ENCODE measurements at places on chromosomes 7 and 10.

- no peak for DNase-seq
Observed at GRCh38 chr10:31947144-31947926, 18.7 kb upstream of the ARHGAP12 start.

- DNase-seq: no peak
Observed at GRCh38 chr10:31025142-31025541, 6.5 kb downstream of the ZNF438 start.

- no peak for DNase-seq
Observed at GRCh38 chr10:108849688-108850087, 1073.6 kb downstream of the XPNPEP1 start.

GRCh38 chr7:155300641-155301452 is 3.2 kb downstream of the INSIG1 start:
- DNase-seq: no peak

- DNase-seq: no peak
Observed at GRCh38 chr7:19107356-19108146, 9.9 kb downstream of the TWIST1 start.

DNA sequence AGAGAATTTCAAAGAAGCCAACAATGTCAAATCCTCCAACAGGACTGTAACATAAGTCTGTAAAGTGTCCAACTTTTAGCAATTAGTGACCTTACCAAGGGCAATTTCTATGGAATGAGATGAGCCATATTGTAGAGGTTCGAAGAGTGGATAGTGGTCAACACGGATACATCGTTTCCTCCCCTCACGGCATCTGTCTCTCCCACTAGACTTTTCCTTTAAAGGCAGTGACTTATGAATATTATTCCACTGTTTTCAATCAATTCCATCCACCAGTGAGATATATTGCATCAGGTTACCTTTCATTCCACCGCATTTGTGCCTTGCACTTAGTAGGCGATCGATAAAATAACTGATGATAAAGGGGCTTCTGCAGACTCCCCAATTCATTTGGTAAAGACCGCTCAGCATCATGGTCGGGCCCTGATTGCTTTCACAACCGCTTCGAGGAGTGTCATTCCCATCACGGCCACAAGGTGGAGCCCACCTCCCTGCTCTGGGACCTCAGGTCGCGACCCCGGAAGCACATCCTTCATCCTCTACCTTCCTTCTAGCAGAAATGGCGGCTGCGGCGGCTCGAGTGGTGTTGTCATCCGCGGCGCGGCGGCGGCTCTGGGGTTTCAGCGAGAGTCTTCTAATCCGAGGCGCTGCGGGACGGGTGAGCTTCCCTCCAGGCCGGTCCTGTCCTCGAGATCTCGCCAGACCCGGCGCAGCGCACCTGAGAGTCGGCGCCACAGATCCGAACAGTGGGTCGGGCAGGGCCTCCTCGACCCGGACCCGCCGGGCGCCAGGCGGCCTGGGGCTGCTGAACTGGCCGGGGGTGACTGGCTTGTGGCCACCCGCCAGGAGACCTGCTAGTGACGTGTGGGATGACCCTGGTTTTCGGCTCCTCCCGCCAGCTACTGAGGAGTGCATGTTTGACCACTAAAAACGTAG is at the start of gene PMPCB:
TSS of gene PMPCB (plus strand) at position 535 of the 936 bp plus-strand sequence. CDS start at position 560, 25 bp downstream.
- peak; percentile 92 for DNase-seq

DNA sequence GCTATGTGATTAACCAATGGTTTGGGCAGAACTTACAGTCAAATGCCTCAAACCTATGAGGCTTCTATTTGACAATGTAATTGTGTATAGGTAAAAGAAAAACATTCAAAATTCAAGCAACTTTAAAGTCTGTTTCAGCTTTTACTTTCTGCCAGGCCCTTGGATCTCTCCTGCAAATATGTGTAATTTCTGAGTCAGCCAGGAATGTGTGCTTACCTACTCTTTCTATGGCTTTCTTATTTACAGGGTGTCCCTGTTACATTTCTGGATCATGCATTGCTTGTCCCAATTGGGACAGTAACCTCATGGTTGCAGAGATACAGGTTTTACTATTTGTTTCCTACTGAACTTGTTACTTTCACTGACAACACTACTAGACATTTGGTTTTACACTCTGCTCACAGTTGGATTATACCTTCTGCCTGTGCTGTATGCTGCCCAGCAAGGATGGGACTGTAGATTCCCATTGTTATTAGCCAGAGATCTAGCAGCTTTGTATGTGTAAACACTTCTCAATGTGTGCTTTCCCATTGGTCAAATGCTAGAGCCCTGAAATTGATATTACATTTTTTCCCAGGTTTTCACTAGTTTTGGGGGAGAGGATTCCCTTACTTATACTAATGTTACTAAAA is 355.3 kb downstream of the ARL4A start:
- DNase-seq: no peak

- DNase-seq: no peak
Observed at GRCh38 chr7:155811895-155812761, at the start of gene SHH. Gene SHH, minus strand, starts transcription at chr7:155812463. Its CDS starts 341 bp downstream, at chr7:155812122.

DNA sequence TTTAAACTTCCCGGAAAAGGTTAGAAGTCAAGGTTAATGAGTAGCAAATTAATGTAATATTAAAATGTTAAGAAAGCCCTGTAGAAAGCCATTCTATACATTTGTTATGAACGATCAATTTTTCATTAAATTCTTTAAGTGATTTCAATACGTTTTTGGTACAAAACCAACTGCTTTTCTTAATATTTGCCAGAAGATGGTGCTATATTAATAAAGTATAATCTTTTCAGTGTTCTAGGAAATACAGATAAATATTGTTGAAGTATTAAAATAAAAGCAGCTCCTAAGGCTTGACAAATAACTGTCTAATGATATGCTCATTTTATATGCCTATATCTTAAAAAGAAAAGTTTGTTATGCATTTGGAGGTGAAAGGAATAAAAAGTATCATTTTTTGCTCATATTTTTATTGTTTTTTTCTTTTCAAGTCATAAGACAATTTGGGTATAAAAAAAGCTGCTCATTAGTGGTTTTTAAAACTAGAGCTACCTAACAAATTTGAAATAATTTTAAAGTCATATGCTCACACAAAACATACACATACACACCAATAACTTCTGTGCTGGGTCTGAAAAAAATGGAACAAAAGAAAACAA is 130.3 kb upstream of the POT1 start:
- DNase-seq: peak; percentile 4

DNA sequence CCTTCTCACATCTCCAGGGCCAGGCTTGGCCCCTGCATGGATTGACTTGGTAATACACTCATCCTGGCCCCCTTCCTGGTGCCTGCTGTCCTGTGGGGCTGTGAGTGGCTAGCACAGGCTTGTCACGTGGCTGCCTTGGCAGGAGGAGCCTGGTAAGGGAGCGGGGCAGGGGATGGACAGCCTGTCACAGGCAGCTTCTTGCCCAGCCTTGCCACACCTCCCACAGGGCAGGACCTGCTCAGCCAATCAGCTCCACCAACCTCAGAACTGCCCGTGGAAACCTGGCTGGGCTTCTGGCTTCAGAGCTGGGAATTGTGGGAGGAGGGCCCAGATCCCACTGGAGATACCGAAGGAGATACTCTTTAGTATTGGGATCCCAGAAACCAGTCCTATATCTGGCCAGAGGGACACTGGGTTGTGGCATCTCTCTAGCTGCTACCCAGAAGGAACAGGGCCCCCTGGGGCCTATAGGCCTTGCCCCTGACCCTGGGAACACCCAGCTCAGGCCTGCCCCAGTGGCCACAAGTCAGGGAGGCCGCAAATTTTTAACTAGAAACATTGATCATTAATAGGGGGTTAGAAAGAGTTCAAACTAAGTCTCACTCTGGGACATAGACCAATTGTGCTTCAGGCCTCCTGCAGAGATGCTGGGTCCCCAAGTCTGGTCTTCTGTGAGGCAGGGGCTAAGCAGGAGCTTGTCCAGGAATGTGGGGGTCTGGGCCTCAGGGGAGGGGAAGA is at the start of gene HOGA1:
TSS of gene HOGA1 (plus strand) at position 330 of the 738 bp plus-strand sequence. CDS start at position 645, 315 bp downstream.
- DNase-seq: no peak

GRCh38 chr7:30241767-30242166 is 42.6 kb upstream of the ZNRF2 start:
- DNase-seq: no peak

DNA sequence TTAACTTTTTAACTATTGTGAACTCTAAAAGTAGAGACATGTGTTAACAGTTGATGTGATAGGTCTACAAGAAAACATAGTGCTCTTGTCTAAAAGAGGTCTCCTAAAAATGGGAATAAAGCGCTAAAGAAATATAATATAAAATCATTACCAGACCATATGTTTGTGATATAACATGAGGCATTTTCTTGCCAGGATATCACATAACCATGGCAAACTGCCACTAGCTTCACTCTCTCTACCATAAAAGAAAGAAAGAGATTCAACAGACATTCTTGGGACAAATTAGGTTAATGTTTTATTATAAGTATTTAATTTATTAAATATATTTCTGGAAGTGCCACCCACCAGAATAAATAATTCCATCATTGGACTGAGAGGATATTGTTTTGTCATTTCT is 115.0 kb downstream of the TMEM26 start:
- DNase-seq: no peak

GRCh38 chr10:62792261-62792660 is 12.3 kb upstream of the ADO start:
- DNase-seq: no peak

DNA sequence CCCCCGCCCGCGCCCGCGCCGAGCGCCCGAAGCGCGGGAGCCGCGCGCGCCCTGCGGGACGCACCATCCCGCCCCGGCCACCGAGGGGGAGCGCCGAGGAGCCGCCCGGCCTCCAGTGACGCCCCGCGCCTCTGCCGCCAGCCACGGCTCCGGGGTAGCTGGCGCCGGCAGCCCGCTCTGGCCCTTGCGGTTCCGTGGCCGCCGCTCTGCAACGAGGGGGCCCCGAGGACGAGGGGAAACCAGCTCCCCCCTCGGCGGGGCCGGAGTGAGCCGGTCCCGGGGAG is at the start of gene PAXIP1:
TSS of gene PAXIP1 (minus strand) at position 33 of the 284 bp plus-strand sequence. CDS start 195 bp downstream, outside the sequence.
- peak; percentile 84 for DNase-seq

- DNase-seq: no peak
Observed at GRCh38 chr10:126210051-126210651, 178.1 kb downstream of the ADAM12 start.

- DNase-seq: no peak
Observed at GRCh38 chr10:13311177-13311575, 11.3 kb upstream of the PHYH start.
